Right cardiac atrium (tissue), 5 donors: ENCODE measurements at places on chromosomes 4 and X.
A peak's percentile ranks its signal among the peaks of the same experiment; 100 is the strongest.

DNA sequence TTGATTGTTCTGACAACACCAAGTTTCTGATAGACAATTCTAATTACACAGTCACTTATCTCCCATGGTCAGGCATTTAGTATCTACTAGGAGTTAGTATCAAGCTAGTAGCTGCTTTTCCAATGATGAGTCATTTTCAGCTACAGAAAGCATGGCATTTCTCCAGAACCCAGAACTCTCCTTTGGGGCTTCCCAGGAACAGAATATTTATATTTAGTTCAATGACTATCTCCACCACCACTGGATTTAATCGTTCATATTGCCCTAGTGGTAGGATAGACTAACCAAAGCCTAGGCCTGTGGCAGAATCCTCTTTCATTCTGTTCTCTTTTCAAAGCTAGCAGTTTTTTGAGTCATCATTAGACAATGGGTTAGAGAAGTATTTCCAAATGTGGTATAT, 569.4 kb downstream of the GABRG1 start:
- no peak for DNase-seq

GRCh38 chr4:67035501-67035900, 509.8 kb downstream of the CENPC start:
- no peak for DNase-seq

GRCh38 chr4:72974694-72975487, 94.6 kb downstream of the COX18 start:
- DNase-seq: no peak

GRCh38 chrX:154317391-154317995, 21.9 kb downstream of the TKTL1 start:
- DNase-seq: no peak

DNA sequence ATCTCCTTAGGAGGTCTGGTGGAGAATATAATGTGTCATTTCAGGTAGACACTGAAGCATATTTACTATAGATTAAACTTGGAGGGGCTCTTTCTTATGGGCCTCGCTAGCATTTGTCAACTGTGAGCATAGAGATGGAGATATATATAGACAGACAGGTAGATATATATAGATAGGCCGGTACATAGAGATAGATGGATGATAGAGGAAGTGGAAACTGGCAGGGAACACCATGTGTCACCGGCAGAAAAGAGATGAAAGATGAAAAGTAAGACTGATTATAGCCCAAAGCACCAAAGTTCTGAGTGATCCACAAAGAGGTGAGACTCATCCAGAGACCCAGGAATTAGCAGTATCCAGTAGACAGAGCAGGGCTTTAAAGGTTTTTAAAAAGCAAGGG, 268.1 kb downstream of the FBXW7 start:
- DNase-seq: no peak

DNA sequence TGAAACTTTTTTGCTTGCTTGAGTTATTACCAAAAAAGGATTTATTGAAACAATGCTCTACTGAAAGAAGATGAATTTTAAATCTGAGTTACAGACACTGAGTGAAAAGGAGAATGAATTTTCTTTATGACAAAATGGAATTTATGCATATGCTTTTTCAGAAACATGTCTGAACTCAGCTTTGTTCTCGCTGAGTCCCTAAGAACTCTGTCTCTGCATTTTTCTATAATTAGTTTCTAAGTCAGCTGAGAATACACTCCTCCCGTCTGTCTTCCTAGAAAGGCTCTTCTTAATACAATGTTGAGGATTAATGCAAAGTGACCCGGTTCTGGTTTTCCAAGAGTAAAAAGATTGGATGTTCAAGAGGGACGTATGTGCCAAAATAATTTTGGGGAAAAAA, 463.5 kb downstream of the NKX6-1 start:
- DNase-seq: no peak

DNA sequence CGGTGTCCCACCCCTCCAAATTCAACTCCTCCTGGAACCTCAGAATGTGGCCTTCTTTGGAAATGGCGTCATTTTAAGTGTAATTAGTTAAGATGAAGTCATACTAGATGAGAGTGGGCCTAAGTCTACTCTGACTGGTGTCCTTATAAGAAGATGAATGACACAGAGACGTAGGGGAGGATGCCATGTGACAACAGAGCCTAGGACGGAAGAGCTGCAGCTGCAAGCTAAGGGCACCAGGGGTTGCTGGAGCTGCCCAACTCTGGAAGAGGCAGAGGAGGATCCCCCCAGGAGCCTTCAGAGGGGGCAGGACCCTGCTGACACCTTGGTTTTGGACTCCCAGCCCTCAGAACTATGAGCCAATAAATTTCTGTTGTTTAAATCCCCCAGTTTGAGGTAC, 115.1 kb downstream of the STK32B start:
- DNase-seq: no peak

GRCh38 chrX:63746715-63747114, 38.3 kb downstream of the ARHGEF9 start:
- no peak for DNase-seq

DNA sequence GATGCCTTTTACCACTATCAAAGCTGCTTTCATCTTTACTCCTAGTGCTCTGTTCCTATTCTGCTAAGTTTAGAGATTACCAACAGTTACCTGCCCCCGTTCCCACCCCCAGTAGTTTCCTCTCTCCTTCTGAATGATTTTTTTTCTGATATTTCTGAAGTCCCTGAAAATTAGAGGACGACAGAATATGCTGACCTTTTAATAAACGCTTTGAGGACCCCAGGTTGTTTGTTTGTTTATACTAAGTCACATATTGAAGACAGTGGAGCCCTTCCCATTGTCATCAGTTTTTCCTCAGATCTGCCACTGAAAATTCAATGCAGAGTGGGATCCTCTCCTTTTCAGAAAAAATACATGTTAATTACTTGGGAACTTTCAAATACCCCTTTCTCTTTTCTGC, 1039.3 kb upstream of the AGA start:
- no peak for DNase-seq

- DNase-seq: no peak
Observed at GRCh38 chr4:68451246-68452211, 4.3 kb downstream of the TMPRSS11E start.

DNA sequence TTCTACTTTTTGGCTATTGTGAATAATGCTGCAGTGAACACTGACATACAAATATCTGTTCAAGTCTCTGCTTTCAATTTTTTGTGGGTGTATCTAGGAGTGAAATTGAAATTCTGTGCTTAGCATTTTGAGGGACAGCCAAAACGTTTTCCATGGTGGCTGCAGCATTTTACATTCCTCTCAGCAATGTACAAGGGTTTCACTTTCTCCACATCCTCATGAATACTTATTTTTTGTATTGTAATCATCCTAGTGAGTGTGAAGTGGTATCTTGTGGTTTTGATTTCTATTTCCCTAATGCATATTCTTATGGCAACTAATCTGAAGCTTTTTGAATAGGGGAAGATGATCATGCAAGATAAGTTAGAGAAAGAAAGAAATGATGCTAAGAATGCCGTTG, 40.3 kb downstream of the HSPA4L start:
- no peak for DNase-seq

DNA sequence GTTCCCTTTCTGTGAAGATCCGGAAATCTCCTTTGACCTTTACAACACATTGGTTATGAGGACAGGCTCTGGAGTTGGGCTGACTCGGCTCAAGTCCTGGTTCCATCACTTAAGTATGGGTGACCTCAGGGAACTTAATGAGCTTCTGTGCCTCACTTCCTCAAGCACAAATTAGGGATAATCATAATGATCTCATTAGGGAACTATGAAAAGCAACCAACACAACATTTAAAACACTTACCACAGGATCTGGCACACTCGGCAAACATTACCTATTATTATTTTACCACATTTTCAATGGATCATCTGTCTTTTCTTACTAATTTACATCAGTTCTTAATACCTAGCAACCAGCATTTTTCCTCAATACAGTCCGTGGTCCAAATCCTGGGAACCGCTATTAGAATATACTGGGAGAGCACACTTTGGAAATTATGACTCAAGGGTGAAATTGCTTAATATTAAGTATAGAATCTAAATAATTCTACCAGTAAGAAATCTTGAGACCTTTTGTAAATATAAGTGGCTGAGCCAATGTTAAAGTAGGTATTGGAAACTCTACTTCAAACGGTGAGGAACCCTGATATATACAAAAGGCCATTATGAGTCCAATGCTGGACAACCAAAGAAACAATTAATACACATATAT, 19.6 kb downstream of the ADGRA3 start:
- DNase-seq: no peak

- DNase-seq: no peak
Observed at GRCh38 chr4:80498725-80499124, 163.2 kb downstream of the CFAP299 start.

DNA sequence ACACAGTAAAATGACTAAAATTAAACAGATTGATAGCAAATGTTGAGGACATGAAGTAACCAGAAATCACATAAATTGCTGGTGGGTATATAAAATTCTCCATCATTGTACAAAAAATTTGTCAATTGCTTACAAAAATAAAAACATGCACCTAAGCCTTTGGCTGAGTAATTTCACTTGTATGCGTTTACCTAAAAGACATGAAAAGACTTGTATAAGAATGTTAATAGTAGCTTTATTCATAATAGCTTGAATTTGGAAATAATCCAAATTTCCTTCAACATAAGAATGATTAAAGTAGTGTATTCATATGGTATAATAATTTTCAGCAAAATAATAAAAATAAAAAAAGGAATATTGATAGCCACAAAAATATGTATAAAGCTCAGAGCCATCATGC, 37.7 kb downstream of the PDHA2 start:
- no peak for DNase-seq

GRCh38 chrX:111869639-111870034, 6.3 kb upstream of the TRPC5OS start:
- DNase-seq: no peak

GRCh38 chr4:175833574-175834311, 21.7 kb upstream of the GPM6A start:
- DNase-seq: no peak

DNA sequence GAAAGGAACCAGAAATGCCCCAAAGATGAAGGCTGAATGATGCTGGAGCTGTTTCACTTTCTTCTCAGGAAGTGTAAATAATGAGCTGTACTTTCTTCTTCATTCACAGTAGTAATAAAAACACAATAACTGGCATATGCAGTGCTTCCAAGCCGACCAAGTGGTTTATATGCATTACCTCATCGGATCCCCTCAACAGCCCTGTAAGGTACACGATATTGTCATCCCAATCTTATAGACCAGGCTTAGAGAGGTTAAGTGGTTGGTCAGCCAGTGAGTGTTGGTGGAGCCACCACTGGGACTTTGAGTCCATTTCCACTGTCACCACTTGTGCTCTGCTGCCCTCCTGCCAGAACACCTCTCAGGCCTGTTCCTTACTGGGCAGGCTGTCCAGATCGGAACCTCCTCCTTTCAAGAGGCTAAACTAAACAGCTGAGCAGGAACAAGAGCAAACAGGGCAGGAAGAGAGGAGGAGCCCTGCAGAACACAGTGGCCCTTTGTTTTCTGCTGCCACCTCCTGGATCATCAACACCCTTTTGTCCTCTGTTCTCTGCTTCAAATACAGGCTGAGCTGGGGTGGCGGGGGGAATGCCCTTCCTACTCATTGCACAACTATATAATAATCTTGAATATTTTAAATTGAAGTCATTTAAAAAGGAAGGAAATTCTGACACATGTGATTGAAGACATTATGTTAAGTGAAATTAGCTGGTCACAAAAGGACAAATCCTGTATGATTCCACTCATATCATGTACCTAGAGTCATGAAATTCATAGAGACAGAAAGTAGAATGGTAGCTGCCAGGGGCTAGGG, 112.5 kb upstream of the ATP6AP2 start:
- peak; percentile 65 for DNase-seq

- DNase-seq: no peak
Observed at GRCh38 chr4:96162636-96163035, 322.7 kb downstream of the PDHA2 start.

DNA sequence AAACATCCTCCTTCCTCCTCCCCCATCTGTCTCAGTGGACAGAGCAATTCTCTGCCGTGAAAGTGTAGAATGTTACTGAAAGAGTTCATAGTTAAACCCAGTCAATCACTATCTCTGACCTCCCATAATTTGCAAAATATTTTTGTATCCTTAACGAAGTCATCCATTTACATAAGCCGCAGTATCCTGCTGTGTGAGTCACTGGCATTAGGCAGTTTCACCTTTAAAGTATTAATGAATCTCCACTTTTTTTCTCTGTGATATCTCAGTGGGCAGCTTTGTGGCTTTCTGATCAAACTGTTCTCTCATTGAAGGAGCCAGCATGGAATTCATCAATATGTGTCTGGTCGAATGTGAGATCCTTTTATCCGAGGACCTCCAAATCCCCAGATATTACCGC, 678.6 kb upstream of the TENM3 start:
- no peak for DNase-seq

DNA sequence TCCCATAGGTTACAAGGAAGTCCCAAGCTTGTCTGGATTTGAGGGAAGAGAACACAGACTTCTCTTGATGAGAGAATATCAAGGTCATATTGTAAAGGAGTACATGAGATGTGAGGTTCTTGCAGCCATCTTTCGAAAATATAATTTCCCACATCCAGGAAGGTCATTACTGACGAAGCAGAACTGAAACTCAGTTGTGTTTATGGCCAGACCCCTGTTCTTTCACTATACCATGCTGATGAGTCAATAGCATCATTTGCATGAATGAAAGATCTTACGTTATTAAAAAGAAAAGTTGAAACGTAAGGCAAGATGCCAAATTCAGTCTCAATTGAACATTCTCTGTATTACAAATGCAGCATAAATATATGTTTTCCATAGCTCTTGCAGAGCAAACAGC, 14.2 kb upstream of the CCDC149 start:
- no peak for DNase-seq

DNA sequence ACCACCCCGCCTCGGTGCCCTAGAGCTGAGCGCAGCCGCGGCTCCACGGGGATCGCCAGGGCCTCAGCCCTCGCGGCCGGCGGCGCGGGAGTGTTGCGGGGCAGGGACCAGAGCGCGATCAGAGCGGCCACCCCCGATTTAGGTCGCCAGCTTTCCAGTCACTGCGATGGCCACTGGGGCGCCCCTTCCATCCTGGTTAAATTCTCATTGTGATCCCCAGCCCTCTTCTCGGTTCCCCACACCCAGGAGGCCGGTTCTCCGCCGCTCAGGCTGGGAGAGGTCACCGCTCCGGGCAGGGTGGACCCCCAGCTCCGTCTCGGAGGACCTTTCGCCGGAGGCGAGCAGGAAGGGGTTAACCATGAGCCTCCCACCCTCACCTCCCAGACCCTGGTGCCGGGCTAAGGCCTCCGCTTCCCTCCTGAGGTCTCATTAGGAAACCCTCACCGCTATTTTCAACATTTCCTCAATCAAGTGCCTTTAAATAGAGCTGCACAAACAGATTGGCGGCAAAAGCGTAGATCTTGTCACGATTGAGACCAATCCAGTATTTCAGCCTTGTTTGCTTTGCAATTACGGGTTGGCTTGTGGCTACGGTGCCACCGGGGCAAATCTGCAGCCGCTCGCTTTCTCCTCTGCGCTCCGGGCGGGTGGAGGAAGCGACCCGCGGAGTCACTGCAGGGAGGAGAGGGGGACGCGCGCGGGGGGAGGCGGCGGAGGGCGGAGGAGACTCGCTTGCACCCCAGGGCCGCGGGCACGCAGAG, 8.3 kb upstream of the HAND2 start:
- peak; percentile 87 for DNase-seq

DNA sequence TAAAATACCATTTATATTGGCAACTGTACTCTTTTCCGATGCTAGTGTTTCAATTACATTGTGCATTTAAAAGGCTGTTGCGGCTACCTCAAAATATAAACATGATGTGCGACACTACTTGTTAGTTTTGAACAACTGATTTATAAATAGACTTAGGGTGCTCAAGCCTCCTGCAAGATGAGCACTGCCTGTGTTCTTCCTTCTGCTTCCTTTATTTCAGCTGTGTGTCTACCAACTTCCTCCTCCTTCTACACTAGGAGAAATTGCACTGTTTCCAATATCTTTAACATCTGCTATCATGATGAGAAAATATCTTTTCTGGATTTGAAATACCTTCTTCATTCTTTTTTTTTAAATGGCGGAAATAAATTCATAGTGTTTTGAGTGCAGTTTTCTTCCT, 24.0 kb downstream of the TET2 start:
- DNase-seq: no peak
